ENCODE measurements at places on chromosomes 1 and 21. TPM values are rescaled to one million over a fixed set of nuclear protein-coding genes. Genes with fewer than 3 reads are reported as not detected.

DNA sequence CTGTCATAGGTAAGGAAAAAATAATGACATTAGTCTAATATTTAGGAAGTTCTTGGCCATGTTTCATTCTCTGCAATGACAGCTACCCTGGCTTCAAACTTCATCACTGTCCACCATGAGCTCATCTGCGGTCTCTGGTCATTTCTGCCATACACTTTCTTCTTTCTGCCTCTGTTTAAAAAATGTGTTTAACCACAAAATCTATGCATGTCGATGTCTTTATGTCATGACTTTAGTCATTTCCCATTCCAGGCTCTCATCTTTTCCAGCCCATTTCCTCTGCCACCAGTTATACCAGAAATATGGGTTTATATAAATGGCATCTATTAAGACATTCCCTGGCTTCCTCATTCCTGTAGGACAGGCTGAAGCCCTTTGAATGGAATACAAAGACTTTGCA, 68.5 kb upstream of the DUSP10 start:
- DNase-seq, result peak; percentile 89

DNA sequence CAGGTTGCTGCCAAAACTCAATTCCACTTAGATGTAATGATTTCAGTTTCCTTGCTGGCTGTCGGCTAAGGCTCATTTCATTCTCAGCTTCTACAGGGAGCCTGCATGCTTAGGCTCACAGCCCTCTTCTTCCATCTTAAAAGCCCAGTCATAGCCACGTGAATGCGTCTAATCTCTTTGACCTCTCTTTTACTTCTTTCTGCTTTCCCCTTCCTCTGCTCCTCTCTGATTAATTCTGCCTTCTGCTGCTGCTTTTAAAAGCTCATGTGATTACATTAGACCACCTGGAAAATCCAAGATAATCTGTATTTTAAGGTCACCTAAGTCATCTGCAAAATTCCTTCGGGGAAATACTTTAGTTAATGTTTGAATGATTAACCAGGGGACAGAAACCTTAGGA, 812.8 kb upstream of the BRINP3 start:
- DNase-seq, result no peak

- no peak for DNase-seq
Measured at GRCh38 chr1:22778862-22779520, 68.4 kb downstream of the EPHB2 start.

NBPF4 gene
- total RNA-seq, result not detected

DNA sequence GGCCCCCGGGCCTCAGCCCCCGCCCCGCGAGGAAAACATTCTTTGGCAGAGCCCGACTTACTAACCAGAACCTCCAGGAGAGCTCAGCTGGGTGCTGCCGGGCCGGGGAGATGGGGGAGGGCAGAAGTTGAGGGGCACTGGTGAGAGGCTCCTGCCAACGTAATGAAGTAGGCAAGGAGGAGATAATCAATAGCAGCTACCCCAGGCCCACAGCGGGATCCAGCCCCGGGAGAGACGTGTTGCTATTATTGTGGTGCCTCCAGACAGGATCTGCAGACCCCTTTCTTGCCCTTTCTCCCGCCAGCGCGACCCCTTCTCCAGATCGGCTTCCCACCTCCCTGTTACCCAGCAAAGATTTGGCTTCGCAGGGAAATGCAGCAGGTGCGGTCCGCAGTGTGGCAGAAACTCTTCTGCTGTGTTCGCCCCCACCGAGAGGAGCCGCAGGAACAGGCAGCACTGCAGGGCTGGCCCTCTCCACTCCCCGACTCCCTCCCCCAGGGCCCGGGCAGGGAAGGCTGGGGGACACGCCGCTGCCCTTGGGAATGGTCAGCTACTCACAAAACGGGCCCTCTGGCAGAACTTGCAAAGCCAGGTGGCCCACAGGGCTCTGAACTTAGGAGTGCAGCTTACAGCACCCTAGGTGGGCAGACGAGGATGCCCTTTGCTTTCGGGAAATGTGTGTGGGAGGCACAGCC, 1.5 kb upstream of the KCNA2 start:
- no peak for DNase-seq

- no peak for DNase-seq
Measured at GRCh38 chr1:110185181-110185580, 24.9 kb upstream of the KCNC4 start.

NCMAP gene
- total RNA-seq, result not detected

AMPD1 gene
- not detected for total RNA-seq

DNA sequence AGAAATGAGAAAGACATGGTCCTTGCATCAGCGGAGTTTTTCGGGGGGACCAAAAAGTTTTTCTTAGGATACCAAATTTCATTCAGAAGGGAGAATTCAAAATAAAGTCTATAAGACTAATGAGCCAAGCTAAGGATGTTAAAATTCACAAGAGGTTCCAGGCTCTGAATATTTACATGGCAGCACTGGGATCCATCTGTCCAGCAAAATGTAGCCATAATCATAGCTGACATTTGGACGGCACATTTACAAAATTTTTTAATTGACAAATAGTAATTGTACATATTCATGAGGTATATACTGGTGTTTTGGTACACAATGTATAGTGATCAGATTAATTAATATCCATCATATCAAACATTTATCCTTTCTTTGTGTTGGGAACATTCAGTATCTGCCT, 107.9 kb downstream of the ZNF648 start:
- no peak for DNase-seq

DNA sequence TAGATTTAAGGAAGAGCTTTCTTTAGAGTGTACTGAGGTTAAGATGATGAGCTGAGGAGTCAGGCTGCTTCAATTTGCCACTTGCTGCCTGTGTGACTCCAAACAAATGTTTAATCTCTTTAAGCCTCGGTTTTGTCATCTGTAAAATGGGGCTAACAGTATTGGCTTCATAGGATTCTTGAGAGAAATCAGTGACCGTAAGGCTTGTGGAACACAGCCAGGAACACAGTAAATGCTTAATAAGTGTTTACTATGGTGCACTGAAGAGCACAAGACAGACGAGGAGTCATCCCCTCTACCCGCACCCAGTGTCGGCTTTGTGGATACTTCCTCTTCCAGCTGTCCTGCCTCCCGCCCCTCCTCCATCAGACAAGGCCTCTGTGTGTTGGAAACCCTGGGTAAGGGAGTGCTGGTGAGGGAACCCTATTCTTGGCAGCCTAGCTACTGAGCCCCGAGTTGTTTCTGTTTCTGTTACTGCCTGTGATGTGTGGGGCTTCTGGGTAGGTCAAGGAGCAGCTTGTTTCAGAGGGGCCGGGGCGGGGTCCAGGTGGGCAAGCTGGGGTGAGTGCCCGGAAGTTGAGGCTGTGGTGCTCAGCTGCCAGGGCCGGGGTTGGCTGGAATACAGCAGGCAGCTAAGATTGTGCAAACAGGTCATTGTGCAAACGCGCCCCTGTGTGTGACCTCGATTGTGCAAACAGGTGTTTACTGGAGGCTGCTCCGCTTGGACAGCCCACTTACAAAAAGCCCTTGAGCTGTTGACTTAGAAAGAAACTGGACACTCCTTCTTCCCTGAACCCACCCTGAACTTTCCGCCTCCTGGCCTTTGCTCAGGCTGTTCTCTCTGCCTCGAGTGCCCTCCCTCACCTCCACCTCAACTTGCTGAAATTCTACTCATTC, 4.0 kb upstream of the CSF3R start:
- DNase-seq, result no peak

DNA sequence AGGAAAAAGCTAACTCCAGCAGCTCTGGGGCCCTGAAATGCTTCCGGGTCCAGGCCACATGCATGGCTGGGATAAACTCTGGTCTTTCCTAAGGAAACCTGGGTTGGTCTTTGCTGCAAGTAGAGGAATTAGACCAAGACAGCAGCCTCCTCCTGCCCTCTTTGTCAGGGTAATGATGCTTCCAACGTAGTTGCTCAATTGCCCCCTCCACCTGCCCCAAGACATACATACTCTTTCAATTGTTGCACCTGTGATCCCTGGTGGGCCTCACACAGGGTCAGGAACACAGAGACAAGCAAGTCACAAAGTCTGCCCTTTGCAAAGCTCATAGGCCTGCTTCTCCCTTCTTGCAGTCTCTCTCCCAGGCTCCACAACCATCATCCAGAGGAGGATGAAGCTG, 41.9 kb upstream of the GRIK3 start:
- no peak for DNase-seq

HRNR gene
- total RNA-seq, result not detected

KRTAP19-1 gene
- not detected for total RNA-seq

MTMR11 gene
- total RNA-seq, result 13.1 TPM

Measured in GM23248 (cell line).